ENCODE measurements at places on chromosomes 4 and X.

- no peak for DNase-seq
These were observed 2.8 kb downstream of the TMEM271 start for GRCh38 chr4:573122-573892.

- no peak for DNase-seq
These were observed 19.8 kb downstream of the BEX3 start for GRCh38 chrX:103396186-103396585.

GRCh38 chrX:1821846-1822245 lies 207.0 kb downstream of the ASMT start:
- no peak for DNase-seq

DNA sequence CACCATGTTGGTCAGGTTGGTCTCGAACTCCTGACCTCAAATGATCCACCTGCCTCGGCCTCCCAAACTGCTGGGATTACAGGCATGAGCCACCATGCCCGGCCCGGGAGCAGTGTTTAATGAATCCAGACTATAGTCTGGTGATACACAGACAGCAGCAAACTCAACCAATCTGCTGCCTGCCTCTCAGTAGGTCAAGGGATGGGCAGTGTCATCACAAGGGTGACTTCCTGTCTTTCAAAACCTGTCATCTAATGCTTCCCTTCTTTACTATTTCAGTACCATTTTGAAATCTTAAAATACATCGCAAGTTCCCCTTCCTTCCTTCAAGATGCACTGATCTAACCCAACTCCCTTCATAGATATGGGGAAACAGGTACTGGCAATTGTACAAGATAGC lies 8.4 kb downstream of the RPL39 start:
- DNase-seq = no peak

DNA sequence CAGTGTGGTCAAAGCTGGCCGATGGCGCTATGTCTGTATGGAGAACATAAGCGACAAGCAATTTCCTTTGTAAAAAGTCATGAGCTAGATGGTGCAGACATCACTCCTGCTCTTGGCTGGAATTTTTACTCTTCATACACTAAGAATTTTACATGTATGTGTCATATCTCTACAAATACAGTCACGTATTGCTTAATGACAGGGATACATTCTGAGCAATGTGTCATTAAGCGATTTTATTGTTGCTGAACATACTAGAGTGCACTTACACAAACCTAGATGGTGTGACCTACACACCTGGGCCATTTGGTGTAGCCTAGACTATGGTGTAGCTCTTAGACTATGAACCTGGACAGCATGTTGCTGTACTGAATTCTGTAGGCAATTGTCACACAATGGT lies 185.4 kb downstream of the SOWAHB start:
- DNase-seq = no peak

DNA sequence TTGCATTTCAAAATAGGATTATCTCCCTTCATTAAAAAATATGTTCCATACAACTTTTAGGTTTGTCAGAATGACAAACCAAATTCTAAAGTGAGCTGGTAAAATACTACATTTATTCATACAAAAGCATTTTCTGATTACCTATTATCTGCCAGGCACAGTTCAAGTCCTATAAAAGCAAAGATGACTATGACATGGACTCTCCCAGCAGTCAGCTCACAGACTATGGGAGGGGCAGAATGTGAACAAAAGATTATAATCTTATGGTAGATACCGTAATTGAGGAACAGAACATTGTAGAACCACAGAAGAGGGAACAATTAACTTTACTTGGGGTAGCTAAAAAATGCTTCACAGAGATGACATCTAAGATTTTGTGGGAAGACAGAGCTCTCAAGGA lies 12.4 kb downstream of the PAQR3 start:
- no peak for DNase-seq

DNA sequence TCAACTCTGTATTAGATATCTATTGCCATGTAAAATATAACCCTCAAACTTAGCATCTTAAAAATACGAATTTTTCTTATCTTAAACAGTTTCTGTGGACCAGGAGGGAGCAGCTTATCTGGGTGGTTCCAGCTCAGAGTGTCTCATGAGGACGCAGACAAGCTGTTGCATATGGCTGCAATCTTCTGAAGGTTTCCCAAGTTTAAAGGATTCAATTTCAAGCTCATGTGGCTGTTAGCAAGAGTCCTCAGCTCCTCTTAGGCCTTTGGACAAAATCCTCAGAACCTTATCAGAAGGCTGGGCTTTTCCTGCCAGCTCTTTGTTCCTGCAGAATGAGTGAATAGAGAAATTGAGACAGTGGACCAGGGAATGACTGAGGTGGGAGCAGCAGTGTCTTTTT lies 2.8 kb upstream of the CTSO start:
- DNase-seq = no peak

DNA sequence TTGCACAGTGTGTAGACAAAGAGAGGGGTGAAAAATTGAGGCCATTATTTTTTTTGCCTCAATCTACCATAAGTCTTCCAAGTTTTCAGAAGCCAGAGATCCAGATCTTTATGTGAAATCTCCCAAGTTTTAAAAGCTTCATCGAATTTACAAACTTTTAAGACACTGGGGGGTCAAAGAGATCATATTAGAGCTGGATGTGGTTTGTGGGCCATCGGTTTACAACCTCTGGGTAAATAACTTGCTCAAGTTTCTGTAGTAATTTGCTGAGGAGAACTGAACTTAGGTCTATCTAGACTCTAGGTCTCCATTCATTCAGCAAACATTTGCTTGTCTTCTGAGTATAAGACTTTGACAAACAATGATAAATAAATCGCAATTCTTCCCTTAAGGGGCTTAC lies 54.0 kb upstream of the CHRNA9 start:
- no peak for DNase-seq

GRCh38 chr4:41749631-41750039 lies 1.1 kb upstream of the PHOX2B start:
- DNase-seq = no peak

DNA sequence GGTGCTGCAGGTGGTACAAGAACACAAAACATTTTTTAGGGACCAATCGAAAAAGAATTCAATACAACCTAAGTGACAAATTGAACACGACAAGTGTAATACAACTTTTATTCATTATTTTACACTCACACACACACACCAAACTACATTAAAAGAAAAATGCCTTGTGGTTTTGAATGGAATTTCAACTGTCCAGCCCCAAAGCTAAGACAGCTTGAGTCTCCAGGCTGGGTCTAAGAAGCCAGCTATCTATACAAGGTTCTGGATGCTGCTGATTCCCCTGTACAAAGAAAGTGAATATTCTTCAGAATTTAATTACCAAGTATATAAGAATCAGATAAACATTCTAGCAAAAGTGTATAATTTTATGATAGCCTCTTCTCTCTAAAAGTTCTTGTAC lies 118.2 kb downstream of the PPP3CA start:
- no peak for DNase-seq

GRCh38 chrX:21151051-21151450 lies 223.2 kb upstream of the CNKSR2 start:
- DNase-seq = no peak

DNA sequence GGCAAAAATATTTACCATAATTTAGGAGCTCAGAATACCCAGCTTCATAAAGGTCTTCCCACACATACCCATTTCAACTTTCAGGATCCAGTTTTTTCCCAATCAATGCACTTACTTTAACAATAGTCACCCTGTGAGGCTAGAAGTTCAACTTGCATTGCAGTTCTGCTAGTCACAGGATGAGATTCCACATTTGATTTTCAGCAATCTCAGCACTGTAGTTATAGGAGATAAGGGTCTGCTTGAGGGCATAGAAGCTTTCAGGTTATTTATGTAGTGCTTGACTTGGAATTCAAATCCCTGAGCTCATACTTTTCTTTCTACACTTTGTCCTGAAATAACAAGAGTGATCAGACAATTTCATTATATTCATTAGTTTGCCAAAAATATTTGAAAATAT lies 78.3 kb upstream of the IL2 start:
- no peak for DNase-seq

- DNase-seq = no peak
These were observed 140.3 kb upstream of the CXCL13 start for GRCh38 chr4:77465271-77465670.

DNA sequence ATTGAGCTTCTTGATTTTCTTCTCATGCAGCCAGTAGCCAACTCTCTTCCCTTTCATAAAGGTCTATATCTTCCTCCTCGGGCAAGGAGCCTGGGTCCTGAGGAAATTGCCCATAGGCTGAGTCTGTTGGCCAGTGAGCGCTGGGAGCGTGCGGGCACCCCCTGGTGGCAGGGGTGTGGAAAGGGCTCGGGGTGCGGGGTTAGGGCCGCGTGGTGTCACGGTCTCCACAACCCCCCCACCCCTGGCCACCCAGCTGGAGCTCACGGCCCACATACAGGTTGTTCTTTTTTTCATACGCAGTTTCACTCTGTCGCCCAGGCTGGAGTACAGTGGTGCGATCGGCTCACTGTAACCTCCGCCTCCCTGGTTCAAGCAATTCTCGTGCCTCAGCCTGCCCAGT lies 13.1 kb downstream of the RBM10 start:
- no peak for DNase-seq

GRCh38 chrX:139811942-139812629 lies 104.1 kb upstream of the MCF2 start:
- DNase-seq = no peak

DNA sequence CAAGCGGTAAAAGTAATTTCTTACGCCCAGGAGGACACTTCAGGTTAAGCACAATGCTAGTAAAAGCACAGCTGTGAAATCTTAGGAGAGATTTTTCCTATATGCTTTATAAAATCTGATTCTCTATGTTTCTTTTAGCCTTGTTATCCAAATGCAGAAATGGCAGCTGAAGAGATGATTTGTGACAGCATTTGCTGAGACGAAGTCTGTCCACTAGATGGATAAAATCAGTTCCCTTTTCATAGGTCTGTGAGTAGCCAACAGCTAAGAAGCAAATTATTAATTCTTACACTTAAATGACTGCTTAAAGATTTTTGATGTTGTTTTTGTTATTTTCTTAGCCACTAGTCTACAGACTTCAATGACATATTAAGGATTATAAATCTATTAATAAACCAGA lies 5.3 kb downstream of the GPM6A start:
- no peak for DNase-seq

DNA sequence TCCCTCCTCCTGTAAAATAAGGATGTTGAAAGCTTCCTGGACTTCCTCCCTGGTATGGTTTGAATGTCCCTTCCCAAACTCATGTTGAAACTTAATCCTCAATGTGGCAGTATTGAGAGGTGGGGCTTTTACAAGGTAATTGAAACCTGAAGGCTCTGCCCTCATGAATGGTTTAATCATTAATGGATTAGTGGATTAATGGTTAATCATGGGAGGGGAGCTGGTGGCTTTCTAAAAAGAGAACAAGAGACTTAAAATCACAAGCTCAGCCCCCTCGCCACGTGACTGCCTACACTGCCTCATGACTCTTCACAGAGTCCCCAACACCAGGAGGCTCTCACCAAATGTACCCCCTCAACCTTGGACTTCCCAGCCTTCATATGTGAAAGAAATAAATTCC lies 124.6 kb upstream of the ANXA3 start:
- no peak for DNase-seq

GRCh38 chr4:70138751-70139150 lies 15.3 kb upstream of the PRR27 start:
- DNase-seq = no peak

GRCh38 chr4:115688961-115689360 lies 575.5 kb upstream of the NDST4 start:
- no peak for DNase-seq

- DNase-seq = no peak
These were observed 22.6 kb upstream of the PHF8 start for GRCh38 chrX:54066841-54067240.

- no peak for DNase-seq
These were observed 15.9 kb downstream of the ADD1 start for GRCh38 chr4:2859514-2859913.

DNA sequence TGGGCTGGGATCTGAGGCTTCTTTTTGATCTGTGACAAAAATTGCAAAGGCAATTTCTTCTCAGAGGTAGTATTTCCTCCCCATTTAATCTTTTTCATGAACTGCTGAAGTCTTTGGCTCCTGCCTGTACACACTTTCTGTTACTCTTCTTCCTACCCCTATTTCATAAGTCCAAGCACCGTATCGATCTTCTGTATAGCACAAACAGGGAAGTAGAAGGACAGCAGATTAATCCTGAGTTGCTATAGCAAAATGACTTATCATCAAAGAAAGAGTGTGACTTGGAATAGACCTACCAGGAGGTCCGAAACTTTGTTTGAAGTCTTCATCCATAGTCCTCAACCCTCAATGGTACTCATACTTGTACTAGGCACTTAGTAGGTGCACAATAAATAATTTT lies 22.0 kb downstream of the OTC start:
- DNase-seq = no peak

GRCh38 chrX:150984169-150984824 lies 1.2 kb downstream of the HMGB3 start:
- DNase-seq = no peak

GRCh38 chr4:74085669-74086068 lies 13.3 kb downstream of the CXCL2 start:
- no peak for DNase-seq

DNA sequence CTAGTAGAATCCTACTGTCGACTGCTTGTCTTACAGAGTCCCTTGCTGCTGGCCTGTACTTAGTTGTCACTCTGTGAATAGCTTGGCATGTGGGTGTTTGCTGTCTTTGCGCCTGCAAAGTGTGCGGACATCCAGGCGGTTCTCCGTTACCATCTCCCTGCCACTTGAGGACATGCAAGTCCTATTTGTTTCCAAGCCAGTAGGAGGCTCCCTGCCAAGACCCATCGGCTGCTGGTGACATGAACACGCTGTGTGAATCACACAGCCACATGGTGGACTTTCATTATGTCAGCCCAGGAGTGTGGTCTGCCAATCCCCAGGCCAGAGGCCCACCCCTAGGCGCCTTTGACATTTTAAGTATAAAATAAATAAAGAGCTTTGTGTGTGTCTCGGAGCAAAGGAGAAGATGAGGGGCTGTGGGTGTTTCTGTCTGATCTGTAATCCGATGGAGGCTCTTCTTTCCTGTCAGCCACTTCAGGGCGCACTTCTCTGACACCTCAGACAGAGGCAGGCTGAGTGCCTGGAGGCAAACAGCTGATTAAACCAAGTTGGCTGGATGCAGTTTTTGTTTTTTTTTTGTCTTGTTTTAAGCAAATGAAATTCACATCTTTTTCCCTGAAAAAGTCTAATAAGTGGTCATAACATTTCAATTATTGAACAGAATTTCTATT lies 51.5 kb downstream of the ALPK1 start:
- no peak for DNase-seq

DNA sequence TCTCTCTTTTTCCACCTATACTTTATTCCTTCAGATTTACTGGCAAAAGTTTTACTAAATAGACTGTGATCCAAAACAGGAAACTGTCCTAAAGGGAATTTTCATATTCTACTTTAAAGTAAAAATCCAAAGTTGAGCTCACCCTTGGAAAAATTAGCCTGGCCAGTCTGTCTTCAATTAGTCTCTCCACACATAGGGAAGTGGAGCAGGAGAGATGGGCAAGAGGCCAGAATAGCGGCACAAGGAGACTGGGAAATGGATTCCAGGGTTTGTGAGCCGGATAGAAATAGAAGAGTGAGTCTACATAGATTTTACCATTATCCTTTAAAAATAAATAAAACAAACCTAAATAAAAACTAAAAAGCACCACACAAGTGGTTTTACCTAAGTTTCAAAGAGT lies 16.2 kb upstream of the FRMD7 start:
- DNase-seq = no peak

GRCh38 chrX:151178746-151179145 lies 2.4 kb downstream of the GPR50 start:
- no peak for DNase-seq

GRCh38 chr4:163353054-163353453 lies 9.4 kb downstream of the NPY5R start:
- DNase-seq = no peak

GRCh38 chr4:146051728-146052391 lies 113.2 kb upstream of the ZNF827 start:
- DNase-seq = no peak

Data from activated CD4-positive, alpha-beta T cell treated with anti-CD3 and anti-CD28 coated beads, Interleukin-2, amount 10 ng/mL, durations not matched to agents 7 days and 5 days (primary cell).